ENCODE measurements at places on chromosomes 3 and 15. TPM values are rescaled to one million over a fixed set of nuclear protein-coding genes. Genes with fewer than 3 reads are reported as not detected.
A peak's percentile ranks its signal among the peaks of the same experiment; 100 is the strongest.

DNA sequence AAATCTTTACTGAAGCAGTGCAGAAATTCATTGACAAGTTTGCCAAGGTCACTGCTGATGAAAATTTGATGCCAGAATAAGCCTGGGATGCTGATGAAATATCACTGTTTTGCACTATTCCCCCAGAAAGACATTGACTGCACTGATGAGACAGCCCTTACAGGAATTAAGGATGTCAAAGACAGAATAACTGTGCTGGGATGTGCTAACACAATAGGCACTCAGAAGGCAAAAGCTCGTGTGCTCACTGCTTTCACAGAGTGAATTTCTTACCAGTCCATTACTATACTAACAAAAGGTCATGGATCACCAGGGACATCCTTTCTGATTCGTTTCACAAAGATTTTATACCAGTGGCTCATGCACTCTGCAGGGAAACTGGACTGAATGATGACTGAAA is 69.4 kb downstream of the MCF2L2 start:
- H3K4me3 ChIP-seq = no peak overlapping the region
- no peak for DNase-seq
- H3K36me3 ChIP-seq = no peaks in the 10 kb centered on the region
- H3K4me1 ChIP-seq = no peaks in the 10 kb centered on the region
- no peaks in the 10 kb centered on the region for H3K27me3 ChIP-seq
- no peak overlapping the region for H3K27ac ChIP-seq

DNA sequence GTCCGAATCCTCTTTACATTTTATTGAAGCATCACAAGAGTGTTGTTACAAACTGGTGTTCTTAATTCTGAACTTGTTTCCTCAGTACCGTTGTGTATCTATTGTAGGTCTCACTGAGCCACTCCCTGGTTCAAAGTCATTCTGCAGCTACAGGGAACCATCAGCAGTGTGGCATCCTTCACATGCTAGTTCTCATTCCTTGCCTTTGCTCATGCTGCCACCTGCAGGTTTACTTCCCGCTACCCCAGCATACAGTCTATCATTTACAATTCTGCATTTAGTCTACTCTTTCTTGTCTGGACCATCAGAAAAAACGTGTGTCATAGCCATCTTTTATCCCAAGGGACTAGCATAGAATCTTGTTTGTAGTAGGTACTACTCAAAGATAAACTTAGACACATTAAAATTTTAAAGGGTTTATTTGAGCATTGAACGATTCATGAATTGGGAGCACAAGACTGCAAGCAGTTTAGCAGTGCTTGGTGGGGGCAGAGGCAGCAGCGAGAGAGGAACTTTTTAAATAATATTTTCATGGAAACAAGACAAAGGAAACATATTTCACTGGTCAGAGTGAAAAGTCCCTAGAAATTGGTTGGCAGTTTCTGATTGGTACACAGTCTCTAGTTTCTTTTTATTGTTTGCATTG is 402.1 kb downstream of the CADM2 start:
- H3K27me3 ChIP-seq = no peaks in the 10 kb centered on the region
- H3K27ac ChIP-seq = no peak overlapping the region
- no peak for DNase-seq

The OSBPL10 gene
- 0.77 TPM for total RNA-seq

DNA sequence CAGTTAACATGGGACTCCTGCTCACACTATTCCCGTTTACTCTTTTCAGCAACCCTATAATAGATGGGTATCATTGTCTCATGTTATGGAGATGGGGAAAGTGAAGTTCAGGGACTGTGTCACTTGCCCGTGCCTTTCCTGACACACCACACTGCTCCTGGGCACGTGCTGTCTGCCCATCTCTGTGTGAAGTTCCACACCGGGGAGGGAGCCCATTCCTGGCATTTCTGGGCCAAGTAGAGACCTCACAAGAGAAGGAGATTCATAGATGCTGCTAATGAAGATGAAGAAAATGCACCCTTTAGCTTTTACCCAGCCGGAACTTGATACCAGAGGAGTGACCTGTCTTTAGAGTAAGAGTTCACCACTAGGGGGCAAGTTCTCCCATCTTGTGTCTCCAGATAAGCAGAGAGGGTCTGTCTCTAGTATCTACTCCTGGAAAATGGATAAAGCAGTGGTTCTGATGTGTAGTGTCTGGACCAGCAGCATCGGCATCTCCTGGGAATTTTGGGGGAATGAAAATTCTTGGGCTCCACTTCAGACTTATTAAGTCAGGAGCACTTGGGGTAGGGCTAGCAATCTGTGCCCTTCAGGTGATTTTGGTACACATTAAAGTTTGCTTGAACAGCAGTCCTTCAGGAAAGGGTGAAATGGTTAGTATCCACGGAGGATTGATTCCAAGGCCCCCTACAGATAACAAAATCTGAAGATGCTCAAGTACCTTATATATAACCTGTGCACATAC is 2.0 kb upstream of the TOPBP1 start:
- no peak overlapping the region for H3K27ac ChIP-seq
- H3K27me3 ChIP-seq = no peaks in the 10 kb centered on the region
- peaks cover under 1% of the 10 kb centered on the region for H3K36me3 ChIP-seq

DNA sequence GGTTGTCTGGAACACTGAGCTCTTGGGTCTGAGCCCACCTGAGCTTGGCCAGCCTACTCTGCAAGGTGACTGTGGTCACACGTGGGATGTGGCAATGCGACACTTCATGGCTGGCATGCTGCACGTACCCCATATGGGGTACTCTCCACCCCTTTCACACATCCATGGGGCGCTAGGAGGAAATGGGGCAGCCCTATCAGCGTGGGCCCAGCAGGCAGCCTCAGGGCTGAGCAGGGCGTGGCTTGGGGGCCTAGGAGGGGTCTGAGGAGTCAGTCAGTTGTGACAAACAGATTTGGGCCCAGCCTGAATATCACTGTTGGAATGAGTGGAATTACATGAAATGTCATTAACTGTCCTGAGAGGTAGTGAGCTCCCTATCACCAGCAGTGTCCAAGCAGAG is 82.3 kb upstream of the LINGO1 start:
- no peak overlapping the region for H3K4me3 ChIP-seq
- DNase-seq = no peak
- H3K36me3 ChIP-seq = no peaks in the 10 kb centered on the region
- H3K27me3 ChIP-seq = no peaks in the 10 kb centered on the region
- no peaks in the 10 kb centered on the region for H3K4me1 ChIP-seq

DNA sequence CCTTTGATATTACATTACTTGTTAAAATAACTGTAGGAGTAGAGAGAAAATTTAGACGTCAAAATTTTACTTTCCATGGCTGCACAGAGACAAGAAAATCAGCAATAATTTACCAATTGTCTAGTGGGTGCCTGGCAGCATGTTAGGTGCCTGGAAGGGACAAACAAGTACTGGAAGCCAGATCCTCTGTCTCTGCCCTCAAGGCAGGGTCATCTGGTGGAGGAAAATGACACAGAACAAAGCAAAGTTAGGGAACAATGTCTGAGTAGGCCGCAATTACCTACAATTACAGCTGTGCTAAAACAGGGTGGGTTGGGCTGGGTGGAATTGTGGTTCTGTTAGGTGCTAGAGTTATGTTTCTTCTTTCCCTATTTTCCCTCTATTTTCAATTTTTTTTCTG is 7.4 kb downstream of the CCDC174 start:
- no peak overlapping the region for H3K4me3 ChIP-seq
- peaks cover 95% of the 10 kb centered on the region for H3K36me3 ChIP-seq

The SLC6A20 gene
- 0.26 TPM for total RNA-seq

DNA sequence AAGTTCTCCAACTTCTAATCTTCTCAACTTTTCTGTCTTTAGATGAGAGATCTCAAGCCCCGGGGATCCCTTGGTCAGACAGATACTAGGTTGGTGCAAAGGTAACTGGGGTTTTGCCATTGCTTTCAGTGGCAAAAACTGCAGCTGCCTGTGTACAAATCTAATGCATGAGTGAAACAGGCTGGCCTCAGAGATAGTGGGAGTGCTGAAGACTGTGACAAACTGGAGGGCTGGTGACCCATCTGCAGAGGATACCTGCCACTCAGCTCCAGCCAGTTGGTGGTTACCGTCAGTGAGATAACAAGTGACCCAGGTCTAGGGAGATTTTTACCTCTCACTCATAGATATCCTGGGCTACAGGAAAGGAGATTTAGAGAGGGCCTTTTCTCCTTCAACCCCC is 85.7 kb downstream of the RYR3 start:
- DNase-seq = no peak
- H3K36me3 ChIP-seq = no peaks in the 10 kb centered on the region
- no peak overlapping the region for H3K4me3 ChIP-seq
- no peaks in the 10 kb centered on the region for H3K4me1 ChIP-seq

DNA sequence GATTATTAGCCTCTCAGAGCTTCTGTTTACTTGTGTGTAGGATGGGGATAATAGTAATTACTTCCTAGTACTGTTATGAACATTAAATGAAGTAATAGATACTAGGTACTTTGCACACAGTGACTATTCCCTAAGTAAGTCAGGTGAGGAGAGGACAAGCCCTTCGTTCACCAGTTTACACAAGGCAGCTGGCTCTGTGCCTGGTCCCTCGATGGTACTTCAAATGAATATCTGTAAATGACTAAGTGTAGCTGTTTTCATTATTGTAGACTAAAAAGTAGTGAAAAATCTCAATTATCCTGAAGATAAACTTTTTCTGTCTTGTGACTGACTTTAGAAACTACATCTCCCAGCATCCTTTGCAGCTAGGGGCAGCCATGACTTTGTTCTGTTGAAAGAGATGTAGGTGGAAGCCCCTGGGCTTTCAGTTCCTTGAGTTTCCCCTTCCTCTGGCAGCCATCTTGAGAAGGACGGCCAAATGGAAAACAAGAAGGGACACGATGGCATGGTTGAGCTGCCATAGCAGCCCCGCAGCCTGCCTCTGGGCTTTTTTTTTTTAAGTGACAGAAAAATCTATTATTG is 11.7 kb upstream of the WNT7A start:
- no peak for DNase-seq
- H3K4me1 ChIP-seq = peaks cover 13% of the 10 kb centered on the region
- peak overlapping the region; percentile 66 for H3K27ac ChIP-seq

DNA sequence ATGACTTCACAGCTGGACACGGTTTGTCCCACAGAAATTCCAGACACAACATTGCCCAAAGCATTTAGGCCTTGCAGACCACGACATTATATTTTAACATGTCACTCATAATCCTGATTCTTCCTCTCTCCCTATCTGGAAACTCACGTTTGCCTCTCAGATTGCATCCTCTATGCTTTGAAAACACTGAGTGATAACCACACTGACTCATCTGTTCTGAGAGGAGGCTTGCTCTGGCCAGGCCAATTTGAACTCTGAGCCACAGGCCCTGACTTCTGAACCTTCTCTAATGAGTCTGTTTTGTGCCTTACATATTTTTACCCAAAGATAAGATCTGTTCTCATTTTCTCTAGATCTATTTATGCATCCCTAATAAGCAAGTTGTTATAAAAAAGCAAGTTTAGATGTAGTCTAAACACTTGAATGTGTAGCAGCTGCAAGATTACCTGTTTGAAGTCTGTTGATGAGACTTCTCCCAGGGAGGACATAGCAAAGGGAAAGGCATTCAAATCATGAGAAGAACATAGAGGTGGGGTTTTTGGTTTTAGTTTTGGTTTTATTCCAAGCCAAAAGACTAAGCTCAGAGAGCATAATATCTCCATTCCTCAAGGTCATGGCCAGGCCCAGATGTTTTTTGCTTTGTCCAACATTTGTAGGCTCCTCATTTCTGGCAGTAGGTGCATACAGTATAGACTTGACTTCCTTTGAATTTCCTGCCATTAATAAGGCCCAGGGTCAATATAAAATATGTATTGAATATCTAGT is 234.4 kb upstream of the LRTM1 start:
- peaks cover 4% of the 10 kb centered on the region for H3K27me3 ChIP-seq
- H3K4me3 ChIP-seq = no peak overlapping the region
- no peaks in the 10 kb centered on the region for H3K36me3 ChIP-seq
- no peak overlapping the region for H3K27ac ChIP-seq
- H3K4me1 ChIP-seq = no peaks in the 10 kb centered on the region

- peak overlapping the region; percentile 41 for H3K4me3 ChIP-seq
- H3K27ac ChIP-seq = no peak overlapping the region
- no peaks in the 10 kb centered on the region for H3K36me3 ChIP-seq
- peaks cover 13% of the 10 kb centered on the region for H3K4me1 ChIP-seq
Observed at GRCh38 chr3:135966271-135966961, 888 bp downstream of the PPP2R3A start.

DNA sequence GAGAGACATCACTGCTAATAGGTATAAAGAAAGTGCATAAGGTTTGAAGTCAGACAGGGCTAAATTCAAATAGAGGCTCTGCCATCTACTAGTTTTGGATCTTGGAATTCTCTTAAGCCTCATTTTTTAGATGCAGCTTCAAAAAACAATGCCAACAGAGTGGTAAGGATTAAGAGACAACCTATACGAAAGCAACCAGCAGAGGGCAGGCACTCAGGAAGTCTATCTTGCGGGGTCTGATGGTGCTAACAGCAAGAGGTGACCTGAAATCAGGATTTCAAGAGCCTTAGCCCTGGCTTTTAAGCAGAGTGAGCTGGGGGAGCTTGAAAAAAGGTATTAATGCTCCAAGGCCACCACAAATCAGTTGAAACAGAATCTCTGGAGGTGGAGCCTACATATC is 40.7 kb downstream of the LDHAL6B start:
- H3K27me3 ChIP-seq = no peaks in the 10 kb centered on the region
- H3K4me3 ChIP-seq = no peak overlapping the region
- no peaks in the 10 kb centered on the region for H3K36me3 ChIP-seq
- H3K27ac ChIP-seq = no peak overlapping the region
- no peaks in the 10 kb centered on the region for H3K4me1 ChIP-seq
- peak; percentile 37 for DNase-seq

All from T-cell (primary cell).